ENCODE measurements at places on chromosomes 1 and 21.
A peak's percentile ranks its signal among the peaks of the same experiment; 100 is the strongest.

- no peak for DNase-seq
Measured at GRCh38 chr1:215518594-215518993, 48.5 kb upstream of the KCTD3 start.

DNA sequence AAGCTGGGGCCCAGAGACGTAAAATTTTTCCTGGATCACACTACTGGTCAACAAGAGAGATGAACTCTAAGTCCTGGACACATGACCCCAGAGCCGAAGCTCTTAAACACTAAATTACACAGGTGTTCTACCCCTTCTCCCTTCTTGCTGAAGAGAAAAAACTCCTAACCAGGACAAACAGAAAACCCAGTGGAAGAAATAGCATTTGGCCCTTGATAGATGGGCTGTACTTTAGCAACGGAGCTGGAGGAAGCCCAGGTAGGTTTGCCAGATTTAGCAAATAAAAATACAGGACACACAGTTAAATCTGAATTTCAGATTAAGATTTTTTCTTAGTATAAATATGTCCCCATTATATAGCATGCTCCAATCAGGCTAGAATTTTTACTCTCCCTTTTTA is 72.7 kb downstream of the DIRAS3 start:
- no peak for DNase-seq

GRCh38 chr1:30977105-30977504 is 68.5 kb upstream of the SDC3 start:
- DNase-seq = no peak

- DNase-seq = no peak
Measured at GRCh38 chr1:186559601-186560116, 98.7 kb upstream of the PDC start.

DNA sequence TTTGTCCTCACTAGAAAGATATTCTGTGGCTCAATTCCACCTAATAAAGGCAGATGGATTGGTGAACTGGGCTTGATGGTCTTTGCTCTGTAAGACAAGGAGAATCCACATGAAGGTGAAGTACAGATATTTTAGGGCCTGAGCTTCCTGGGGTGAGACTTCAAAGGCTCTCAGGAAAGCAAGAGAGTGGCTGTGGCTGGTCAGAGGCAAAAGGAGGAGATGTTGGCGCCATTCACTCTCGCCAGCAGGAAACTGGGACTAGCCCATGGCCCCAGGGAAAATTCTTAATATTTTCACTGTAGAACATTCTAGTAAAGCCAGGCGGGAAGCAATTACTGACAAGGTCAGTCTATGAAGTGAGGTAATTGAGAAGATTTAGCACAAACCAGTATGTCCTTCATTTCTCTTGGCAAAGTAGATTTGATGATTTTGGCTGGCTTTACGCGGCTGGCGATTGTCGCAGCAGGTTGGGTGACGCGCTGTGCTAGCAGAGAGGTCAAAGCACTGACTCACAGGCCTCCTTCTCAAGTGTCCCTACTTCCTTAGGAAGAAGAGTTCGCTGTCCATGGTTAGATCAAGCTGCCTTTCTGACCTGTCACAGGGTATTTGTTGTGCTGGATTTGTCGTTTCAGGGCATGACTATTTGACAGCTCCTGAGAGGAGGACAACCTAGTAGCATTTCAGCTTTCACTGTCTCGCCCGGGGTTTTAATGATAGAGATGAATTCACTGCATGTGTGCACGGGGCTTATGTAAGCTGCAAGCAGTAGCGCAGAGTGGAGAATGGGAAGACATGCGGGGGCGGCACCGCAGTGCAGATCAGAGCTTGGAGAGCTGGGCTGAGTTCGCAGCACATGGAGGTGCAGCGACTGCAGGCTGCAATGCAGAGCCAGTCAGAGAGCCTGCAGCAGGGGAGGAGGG is 32.7 kb downstream of the XCL1 start:
- no peak for DNase-seq

- DNase-seq = no peak
Measured at GRCh38 chr1:121418369-121419049, 233.7 kb downstream of the SRGAP2C start.

- DNase-seq = no peak
Measured at GRCh38 chr1:98048751-98049325, 128.0 kb upstream of the DPYD start.

DNA sequence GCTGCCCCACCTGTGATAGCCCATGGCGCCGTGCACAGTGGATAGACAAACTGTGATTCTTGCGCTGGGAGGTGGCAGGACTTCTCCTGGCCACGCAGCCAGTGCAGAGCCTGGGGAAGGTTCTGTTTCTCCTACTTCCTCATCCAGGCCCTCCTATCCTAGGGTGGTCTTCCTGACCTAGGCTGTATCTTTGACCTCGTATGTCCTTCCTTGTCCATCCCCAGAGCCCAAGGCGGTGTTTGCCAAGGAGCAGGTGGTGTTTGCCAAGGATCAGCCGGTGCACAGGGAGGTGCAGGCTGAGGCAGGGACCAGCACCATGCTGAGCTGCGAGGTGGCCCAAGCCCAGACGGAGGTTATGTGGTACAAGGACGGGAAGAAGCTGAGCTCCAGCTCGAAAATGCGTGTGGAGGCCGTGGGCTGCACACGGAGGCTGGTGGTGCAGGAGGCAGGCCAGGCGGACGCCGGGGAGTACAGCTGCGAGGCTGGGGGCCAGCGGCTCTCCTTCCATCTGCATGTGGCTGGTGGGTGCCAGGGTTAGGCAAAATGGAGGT is 63.9 kb downstream of the OBSCN start:
- DNase-seq = peak; percentile 22

DNA sequence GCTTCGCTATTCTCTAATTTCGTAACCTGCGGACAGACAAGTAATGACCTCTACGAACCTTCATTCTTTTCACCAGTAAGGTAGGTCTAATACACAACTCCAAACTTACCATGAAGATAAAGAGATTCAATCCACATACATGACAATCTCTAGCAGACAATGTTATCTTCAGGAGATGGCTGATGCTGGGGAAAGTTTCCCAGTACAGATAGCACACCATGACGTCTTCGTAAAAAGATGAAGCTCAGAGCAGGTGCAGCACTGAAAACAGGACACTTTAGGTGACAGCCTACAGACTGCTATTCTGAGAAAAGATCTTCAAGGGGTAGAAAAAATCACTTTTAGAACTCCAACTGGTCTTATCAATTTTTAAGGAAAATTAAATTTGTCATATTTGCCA is 41.3 kb downstream of the ZNF281 start:
- DNase-seq = no peak

DNA sequence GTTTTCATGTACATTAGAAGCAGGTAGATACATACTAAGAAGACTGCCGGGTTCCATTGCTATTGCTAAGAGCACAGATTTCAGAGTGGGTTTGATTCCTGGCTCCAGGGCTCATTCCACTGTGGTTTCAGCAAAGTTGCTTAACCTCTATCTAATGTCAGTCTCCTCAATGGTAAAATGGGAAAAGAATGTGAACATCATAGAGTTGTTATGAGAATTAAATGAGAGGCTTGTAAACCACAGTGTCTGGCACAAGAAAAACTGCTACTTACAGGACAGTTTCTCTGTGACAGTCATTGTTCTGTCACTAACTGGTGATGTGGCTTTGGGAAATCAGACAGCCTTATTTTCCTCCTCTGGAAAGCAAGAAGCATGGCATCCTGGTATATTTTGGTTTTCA is 10.7 kb upstream of the PLXNA2 start:
- no peak for DNase-seq

DNA sequence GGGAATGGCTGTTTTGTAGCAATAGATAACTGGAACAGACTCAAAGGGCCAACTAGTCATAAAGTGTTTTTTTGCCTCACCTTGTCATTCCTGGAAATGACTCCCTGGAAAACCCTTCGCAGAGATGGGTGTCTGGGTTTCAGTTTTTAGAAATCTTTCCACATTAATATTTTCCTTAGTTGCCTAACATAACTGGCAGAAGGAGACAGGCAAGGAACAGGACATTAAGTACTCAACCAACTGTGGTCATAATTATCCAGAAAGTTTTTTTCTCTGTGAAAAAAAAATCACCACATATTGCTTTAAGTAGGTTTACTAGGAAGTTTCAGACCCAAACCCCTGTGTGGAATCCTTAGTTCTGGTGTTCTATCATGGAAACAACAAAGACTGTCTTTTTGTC is 3.4 kb upstream of the CMPK1 start:
- no peak for DNase-seq

DNA sequence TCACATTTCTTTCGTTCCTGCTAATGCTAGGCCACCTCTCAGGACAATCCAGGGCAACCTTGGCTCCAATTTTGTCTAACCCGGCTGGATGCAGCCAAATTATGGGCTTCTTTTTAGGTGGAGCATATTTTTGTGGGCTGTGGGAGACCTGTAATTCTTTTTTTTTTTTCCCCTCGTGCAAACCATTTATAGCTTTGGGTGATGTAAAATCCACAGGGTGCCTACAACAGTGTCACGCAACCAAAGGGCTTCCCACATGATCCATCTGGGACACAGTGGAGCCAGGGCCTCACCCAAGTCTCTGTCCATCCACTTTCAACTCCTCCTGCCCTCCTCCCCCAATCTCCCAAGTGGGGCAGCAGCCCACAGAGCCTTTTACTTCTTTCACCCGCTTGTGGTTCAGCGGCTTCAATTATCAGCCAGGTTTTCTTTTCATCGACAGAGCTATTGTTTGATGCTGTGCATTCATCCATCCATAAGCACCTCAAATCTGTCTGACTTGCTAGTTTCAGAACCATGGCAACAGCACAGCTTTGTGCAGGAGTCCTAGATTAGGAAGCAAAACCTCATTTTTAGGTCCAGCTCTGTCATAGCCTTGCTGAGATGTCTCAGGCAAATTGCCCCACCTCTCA is 10.0 kb upstream of the OVAAL start:
- DNase-seq = no peak

DNA sequence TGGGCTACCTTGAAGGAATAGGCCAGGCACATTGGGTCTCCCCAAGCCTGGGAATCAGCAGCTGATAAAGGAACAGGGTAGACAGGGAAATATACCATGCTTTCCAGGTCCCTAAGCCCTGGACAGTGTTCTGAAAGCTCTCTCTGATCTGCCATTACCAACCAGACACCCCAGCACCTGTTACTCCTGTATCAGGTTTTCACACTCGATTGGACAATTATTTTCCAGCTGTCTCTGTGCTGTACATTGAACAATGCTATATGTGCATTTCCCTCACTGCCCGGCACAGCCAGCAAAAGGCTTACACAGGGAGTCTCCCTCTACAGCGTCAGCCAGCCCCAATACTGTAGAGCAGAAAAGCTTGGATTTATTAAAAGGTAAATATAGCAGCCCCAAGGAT is 4.7 kb downstream of the CFAP45 start:
- no peak for DNase-seq

DNA sequence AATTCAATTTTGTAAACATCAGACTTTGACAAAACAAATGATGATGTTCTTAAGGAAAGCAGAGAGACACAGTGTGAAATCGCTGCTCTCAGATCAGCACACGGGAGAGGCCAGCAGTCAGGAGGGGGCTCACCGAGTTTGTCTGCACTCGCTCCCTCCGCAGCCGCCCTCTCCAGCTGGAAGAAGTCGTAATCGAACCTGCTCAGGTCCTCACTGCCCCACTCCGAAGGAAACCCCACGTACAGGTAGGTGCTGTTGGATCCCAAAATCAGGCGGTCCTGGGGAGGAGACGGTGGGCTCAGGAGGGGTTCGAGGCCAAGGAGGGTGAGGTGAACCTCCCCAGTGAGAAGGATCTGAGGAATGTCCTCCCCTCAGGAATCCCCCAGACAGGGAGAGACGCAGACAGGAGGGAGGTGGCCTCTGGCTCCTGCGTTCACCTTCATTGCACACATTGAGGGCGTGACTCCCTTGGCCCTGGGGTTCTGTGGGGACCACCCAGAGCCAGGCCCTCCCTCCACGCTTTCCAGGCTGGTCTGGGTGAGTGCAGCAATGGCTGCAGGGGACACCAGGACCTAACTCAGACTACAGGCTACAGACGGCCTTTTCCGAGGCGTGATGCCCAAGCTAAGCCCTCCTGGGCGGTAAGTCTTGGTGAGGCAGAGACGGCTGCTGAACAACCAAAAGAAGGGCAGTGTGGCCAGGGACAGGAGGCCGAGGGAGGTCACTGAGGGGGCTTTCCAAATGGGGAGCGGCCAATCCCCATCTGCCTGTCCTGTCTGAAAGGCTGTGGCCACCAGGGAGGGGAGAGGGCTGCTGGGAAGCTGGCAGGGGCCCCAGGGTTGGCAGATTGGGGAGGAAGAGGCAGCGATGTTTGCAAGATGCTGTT is 65.5 kb downstream of the SCCPDH start:
- DNase-seq = peak; percentile 25

DNA sequence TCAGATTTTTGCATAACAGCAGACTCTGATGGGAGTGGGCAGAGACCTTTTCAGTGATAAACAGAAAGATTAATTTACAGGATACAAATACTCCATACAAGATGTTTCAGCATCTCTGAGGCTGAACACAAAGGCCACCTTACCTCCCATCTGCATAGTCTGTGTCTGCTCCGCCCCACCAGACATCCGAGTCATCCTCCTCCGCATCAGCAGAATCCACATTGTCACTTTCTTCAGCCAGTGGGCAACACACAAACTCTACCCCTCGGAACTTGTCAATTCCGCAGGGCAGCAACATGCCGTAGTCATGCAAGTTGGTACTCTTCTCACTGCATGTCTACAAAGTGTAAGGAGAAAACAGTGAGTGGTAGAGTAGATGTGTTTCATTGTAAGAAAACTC is 119.7 kb downstream of the APP start:
- DNase-seq = no peak

Measured in D341Med (cell line).